Activated naive CD4-positive, alpha-beta T cell (primary cell): ENCODE measurements at places on chromosomes 1 and 21.

DNA sequence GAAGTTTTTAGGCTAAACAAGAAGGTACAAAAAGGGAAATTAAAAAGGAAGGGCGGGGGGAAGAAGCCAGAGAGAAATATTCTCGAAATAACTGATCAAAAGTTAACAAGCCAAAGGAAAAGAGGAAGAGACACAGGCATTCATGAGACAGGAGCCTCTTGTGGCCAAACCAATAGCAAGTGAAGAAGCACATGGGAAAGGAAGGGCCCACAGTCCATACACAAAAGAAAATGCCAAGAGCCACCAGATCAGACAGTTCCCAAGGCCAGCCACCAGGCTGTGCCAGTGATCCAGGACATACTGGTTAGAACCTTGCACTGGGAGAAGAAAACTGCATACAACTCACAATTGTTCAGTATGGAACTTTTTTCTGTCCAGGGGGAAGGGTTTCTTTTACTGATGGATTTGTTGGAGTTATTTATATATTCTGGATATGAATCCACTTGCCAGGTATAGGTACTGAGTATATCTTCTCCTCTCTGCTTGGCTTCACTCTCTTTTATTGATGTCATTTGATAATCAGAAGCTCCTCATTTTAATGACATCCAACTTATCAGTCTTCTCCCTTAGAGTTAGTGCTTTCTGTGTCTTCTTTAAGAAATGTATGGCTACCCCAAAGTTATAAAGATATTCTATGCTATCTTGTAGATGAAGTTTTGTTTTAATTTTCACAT, 76.8 kb downstream of the CD46 start:
- DNase-seq = no peak

DNA sequence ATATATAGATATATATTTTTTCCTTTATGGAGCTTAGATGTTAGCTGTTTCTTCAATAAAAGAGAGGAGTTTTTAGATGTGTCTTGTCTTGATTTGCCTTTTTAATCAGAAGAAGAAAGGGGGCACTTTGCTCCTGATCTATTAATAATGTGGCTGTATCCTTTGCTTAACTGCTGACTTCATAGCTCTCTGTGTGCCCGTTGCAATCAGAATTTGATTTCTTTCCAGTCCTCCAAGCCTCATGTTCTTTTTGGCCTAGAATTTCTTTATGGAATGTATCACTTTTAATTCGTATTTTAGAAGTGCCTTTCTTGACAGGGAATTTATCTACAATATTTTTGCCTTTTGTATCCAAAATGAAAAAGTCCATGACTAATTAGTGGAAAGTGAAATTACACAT, 85.3 kb downstream of the C1orf21 start:
- no peak for DNase-seq

GRCh38 chr1:174874331-174875053, 125.3 kb upstream of the CACYBP start:
- no peak for DNase-seq

DNA sequence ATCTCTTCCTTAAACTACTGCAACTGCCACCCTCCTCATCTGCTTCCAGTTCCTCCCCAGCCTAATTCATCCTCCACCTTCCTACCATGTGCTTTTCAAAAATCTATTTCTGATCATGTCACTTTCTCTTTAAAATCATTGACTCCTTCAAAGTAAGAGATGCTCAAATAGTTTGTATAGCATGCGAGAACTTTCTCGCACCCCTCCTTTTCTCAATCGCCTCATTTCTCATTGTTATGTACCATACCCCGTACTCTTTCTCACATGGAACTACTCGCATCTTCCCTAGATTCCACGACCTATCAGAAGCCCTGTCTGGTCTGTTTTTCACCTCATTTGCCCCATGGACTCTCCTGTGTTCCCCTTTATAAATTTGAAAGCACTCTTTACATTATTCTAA, 238.2 kb downstream of the NRIP1 start:
- DNase-seq = no peak

DNA sequence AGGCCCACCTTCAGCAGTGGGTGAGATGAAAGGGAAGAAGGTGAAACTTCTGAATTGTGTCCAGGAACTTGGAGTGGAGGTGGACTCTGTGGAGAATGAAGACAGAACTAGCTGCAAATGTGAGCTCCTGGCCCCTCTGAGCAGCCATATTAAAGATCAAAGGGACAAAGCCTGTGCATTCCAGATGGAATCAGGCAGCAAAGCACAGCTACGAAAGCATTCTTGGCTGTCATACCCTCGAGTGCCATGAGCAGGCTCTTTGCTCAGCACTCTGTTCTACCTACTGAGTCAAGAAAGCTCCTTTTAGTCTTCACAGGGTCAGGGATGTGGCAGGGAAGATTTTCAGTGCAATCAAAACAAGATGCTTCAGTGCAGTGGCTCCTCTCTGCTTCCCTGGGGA, 86.3 kb upstream of the TSPAN2 start:
- no peak for DNase-seq

GRCh38 chr21:36415375-36415774, 30.2 kb downstream of the CHAF1B start:
- DNase-seq = no peak

- no peak for DNase-seq
These were observed 310.1 kb downstream of the PAPPA2 start for GRCh38 chr1:176773038-176773437.

GRCh38 chr21:40313260-40313659, 446.0 kb downstream of the PCP4 start:
- DNase-seq = no peak

DNA sequence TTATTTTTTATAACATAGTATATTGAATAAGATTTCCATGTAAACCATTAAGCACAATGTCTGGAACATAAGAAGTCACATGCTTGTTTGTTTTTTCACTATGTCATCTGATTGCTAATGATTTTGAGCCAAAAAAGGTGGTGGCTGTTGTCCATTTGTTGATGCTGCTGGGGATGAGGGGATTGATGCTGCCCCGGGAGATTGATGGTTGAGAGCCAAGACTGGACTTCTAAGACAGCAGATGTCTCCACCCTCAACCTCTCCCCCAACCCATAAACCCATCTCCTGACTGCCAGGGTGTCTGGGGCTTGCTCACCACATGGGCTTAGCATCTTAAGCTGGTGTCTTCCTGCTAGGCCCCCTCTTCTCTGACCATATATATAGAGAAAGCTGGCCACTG, 35.8 kb upstream of the CD34 start:
- no peak for DNase-seq
